Vein endothelial cell (primary cell): ENCODE measurements at places on chromosomes 7 and 10. TPM values are rescaled to one million over a fixed set of nuclear protein-coding genes. Genes with fewer than 3 reads are reported as not detected.

STEAP4 gene
- total RNA-seq, result not detected in 2 replicates

STARD3NL gene
- 78.4 and 99.6 TPM in 2 replicates for total RNA-seq

RELN gene
- 59.3 and 137 TPM in 2 replicates for total RNA-seq

NPSR1 gene
- total RNA-seq, result not detected in 2 replicates

DDC gene
- not detected in 2 replicates for total RNA-seq

NEUROG3 gene
- total RNA-seq, result not detected in 2 replicates

CALN1 gene
- not detected in 2 replicates for total RNA-seq

OLAH gene
- total RNA-seq, result under 0.01 TPM in 1 of 2 replicates, not detected in the other

ITGB8 gene
- total RNA-seq, result 7.2 and 9.8 TPM in 2 replicates

PNLIPRP1 gene
- not detected in 2 replicates for total RNA-seq

OR2A5 gene
- total RNA-seq, result not detected in 2 replicates

EZH2 gene
- 8.8 and 17.2 TPM in 2 replicates for total RNA-seq

PNLIPRP3 gene
- total RNA-seq, result not detected in 2 replicates

CFAP69 gene
- 2.6 and 3.6 TPM in 2 replicates for total RNA-seq
